ENCODE measurements at places on chromosomes 3 and 15. TPM values are rescaled to one million over a fixed set of nuclear protein-coding genes. Genes with fewer than 3 reads are reported as not detected.

NR2E3 gene
- 0.33 TPM for total RNA-seq

LTF gene
- total RNA-seq: not detected

ISL2 gene
- total RNA-seq: not detected

LNP1 gene
- total RNA-seq: 12.3 TPM

FEZF2 gene
- 0.14 TPM for total RNA-seq

KCNMB3 gene
- 0.48 TPM for total RNA-seq

CXCR6 gene
- total RNA-seq: not detected

KBTBD13 gene
- 0.17 TPM for total RNA-seq

P2RY14 gene
- total RNA-seq: not detected

SLC22A14 gene
- total RNA-seq: 0.03 TPM

STAB1 gene
- 0.52 TPM for total RNA-seq

PTH1R gene
- 35.2 TPM for total RNA-seq

BNC1 gene
- total RNA-seq: not detected

HEXA gene
- total RNA-seq: 54.2 TPM

MRAS gene
- total RNA-seq: 32.0 TPM

TRIM71 gene
- total RNA-seq: 105 TPM

NANOGP8 gene
- total RNA-seq: 221 TPM

COLQ gene
- total RNA-seq: 1.00 TPM

PP2D1 gene
- not detected for total RNA-seq

CTXND1 gene
- not detected for total RNA-seq

ZNF80 gene
- not detected for total RNA-seq

STXBP5L gene
- total RNA-seq: 1.5 TPM

CSPG4 gene
- 5.0 TPM for total RNA-seq

FURIN gene
- total RNA-seq: 56.5 TPM

ZNF620 gene
- total RNA-seq: 8.8 TPM

LRRC31 gene
- not detected for total RNA-seq

KIAA1143 gene
- total RNA-seq: 37.8 TPM

SERINC4 gene
- total RNA-seq: 0.38 TPM

ZIC4 gene
- 0.59 TPM for total RNA-seq

ECE2 gene
- total RNA-seq: not detected

RNF13 gene
- 31.0 TPM for total RNA-seq

CCR1 gene
- not detected for total RNA-seq

ATP10A gene
- 1.4 TPM for total RNA-seq

CEP152 gene
- total RNA-seq: 5.5 TPM

CD86 gene
- not detected for total RNA-seq

LMCD1 gene
- total RNA-seq: 7.9 TPM

TNIK gene
- total RNA-seq: 16.4 TPM

CPLX3 gene
- total RNA-seq: not detected

LIPH gene
- total RNA-seq: 0.21 TPM

CYP1A1 gene
- total RNA-seq: 0.45 TPM

CNTN3 gene
- 0.14 TPM for total RNA-seq

TRANK1 gene
- total RNA-seq: 0.52 TPM

PFKFB4 gene
- total RNA-seq: 11.4 TPM

Measured in H7 (cell line).